ENCODE measurements at places on chromosomes 12 and 14. TPM values are rescaled to one million over a fixed set of nuclear protein-coding genes. Genes with fewer than 3 reads are reported as not detected.

Gene ADCK1
- 6.1 TPM for total RNA-seq

DNA sequence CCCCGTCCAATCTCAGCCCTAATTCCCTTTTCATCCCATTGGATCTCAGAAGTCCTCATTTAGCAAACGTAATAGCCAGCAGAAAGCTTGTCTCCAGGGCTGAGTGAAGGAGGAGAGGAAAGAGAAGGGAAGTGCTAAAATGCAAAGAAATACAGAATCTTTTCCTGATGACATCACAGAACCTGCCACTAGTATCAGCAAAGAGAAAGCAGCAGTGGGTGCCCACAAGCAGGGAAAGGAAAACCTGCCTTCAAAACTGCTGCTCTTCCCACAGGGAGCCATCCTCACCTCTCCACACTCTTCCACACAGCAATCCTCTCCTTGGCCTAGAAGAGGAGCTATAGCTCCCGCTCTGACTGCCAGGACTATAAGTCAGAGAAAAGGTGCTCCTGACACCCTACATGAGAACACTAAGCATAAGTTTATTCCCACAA is 11.3 kb downstream of the MED13L start:
- DNase-seq: no peak

DNA sequence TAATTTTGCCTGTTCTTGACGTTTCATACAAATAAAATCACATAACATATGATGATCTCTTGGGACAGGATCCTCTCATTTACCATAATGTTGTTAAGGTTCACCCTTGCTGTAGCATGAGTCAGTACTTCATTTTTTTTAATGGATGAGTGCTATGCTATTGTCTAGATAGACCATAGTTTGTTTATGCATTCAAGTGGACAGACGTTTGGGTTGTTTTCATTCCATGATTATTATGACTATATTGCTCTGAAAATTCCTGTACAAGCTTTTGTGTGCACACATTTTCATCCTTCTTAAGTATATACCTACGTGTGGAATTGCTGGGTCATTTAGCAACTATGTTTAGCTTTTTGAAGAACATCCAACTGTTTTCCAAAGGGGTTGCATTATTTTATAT is 325.6 kb upstream of the TMEM132C start:
- no peak for DNase-seq

Gene EP400
- total RNA-seq: 20.1 TPM

DNA sequence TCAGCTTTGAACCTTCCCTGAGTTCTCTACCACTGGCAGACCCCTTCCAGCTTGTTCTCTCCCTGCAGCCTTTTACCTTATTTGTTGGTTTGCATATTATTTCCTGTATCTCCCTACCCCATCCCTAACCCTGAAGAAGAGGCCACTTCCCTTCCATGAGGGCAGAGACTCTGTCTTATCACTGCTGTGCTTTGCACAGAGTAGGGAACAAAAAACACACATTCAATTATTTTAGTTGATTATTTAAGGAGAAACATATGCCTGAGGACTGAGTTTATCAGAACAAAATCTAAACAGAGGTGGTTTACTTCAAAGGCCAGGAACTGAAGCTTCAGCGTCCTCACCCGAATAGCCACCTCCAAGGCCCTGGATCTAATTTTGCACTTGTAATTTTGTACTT is 111.7 kb upstream of the RFLNA start:
- DNase-seq: no peak

DNA sequence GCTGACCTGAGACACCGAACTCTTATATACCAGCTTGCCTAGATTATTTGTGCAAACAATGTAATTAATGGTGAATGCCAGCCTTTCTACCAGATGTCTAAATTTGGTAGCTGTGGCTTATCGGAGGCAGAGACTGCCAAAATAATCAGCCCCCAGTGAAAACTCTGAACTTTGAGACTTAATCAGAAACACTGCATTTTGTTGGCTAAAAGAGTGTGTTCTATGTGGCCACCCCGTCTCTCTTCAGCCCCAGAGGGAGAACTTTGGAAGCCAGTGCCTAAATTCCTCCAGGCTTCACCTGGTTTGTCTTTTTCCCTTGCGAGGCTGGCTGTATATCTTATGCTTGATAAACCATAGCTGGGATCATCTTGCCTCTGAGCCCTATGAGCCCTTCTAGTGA is 90.1 kb downstream of the LMNTD1 start:
- DNase-seq: no peak

Gene EIF4B
- total RNA-seq: 743 TPM

Gene IL22
- not detected for total RNA-seq

- no peak for DNase-seq
Observed at GRCh38 chr12:121748571-121749265, 36.2 kb downstream of the TMEM120B start.

Gene CDH24
- total RNA-seq: 6.4 TPM

Gene DIO2
- total RNA-seq: 2.4 TPM

Gene KCNMB4
- 9.7 TPM for total RNA-seq

DNA sequence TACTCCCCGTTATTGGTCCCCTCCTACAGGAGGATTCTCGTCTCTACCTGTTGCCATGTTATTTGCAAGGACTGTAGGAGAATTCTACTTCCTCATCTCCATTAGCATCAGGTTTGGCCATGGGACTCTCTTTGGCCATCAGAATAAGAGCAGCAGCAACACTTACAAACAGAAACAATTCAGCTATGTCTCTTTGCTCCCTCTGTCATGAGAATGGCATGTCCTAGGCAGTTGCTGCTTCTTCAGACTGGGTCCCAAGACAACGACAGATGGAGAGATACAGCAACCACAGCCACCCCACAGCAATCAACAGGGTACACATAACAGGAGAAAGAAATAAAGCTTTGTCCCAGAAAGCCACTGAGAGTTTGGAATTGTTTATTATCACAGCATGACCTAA is 19.7 kb downstream of the SLC41A2 start:
- DNase-seq: no peak

DNA sequence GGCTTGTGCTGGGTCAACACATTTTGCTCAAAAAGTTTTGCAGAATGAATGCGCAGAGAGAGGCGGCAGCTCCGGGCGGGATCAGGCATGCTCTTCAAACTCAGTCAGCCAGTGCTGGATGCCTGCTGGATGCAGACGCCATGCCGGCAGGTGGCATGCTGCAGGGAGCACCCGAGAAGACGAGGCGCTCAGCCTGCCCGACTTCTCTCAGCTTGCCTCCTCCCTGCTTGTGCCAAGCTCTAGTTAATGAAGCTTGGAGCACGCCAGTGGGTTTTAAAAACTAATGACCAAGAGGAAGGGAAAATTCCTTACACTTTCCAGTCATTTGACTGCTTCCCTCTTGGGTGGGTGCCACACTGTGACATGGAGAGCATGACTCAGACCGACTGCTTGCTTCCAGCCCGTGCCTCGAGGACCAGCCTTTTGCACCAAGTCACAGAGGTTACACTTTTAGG is 39.8 kb downstream of the SLC24A4 start:
- DNase-seq: no peak

DNA sequence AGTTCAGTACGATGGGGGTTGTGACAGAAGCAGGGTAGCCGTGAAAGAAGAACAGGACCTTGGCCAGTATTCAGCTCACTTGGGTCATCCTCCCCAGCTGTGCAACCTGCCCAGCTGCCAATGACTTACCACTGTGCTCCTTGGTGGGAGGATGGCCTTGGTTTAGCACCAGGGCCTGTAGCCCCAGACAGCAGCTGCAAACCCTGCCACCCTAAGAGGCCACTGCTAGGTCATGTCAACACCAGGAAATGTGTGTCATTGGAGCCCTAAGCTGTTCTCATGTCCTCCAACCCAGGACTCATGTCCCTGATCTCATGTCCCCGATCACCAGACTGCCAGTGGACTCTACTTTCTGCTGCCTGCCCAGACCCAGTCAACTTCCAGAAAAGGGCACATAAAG is 3.0 kb upstream of the CRACR2A start:
- DNase-seq: no peak

GRCh38 chr14:104982548-104983230 is 2.9 kb upstream of the CLBA1 start:
- DNase-seq: no peak

DNA sequence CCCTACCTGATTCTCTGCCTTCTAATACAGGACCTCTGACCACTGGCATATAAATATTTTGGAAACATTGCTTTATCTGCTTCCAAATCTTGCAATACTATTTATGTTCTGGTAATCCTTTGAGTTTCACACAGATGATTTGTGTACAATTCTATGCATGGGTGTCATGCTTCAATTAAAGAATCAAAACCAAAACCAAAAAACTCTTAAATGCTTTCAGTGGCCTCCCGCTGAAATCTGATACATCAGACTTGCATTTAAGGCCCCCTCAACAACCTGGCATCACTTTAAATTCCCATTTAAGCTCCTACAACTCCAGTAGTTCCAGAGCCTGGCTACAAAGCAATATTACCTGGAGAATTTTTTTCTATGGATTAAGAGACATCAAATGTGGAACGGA is 221.7 kb upstream of the NAV3 start:
- DNase-seq: no peak

DNA sequence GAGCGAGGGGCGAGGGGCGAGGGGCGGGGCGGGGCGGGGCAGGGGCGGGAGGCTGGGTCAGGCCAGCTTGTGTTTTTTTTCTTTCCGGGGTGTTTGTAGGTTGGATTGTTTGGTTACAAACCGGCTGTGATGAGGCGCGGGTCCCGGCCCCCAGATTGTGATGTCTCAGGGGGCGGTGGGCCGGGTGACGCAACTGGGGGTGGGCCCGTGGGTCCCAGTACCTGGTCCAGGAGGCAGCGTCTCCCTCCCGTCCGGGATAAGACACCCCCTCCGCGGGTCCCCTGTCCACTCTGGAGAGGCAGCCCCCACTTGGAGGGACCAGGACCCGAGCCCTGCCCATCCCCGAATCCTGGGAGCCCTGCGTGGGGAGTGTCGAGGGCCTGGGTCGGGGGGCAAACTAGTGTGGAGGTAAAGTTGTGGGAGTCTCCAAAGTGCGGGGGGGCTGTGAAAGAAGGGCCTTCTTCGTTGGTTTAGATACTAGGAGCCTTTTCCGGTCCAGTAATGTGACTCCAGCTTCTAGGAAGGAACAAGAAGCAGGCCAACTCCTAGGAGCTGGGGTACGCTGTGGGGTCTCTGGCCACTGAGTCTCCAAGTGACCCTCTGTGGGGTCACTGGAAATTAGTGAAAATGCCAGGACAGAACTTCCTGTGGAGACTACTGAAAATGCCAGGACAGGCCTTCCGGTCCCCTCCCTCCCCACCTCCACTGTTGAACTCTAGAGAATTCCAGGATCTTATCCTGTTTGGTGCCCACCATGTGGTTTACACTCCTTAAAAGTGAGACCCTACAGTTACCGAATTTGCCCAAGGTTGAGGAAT is 579 bp upstream of the CLMN start:
- no peak for DNase-seq

GRCh38 chr12:111022386-111022785 is 102.0 kb upstream of the MYL2 start:
- no peak for DNase-seq

DNA sequence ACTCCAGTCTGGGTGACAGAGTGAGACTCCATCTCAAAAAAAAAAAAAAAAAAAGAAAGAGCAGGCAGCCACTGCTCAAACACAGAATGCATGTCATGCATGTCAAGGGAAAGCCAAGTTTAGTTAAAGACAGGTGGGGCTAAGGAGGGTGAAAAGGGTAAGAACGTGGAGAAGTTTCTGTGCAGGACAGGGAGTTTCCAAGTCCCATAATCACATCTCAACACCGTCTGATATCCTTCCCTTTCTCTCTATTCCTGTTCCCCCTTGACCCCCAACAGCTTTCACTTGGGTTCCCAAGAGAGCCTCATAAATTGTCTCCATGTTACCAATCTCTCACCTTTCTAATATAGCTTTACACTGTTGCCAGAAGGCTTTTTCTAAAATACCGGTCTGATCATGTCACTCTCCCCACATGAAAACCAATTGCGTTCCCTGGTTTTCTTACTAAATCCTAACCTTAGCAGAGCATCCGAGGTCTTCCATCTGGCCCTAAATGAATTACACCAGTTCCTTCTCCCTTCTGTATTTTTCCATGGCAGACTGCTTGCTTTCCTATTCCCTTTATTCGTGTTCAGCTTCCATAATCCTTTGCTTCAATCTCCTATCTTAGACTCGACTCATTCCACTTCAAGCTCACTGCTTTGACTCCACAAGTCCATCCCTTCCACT is 37.0 kb downstream of the LIMA1 start:
- DNase-seq: no peak

Gene SCNN1A
- total RNA-seq: 5.7 TPM

Gene BEST3
- total RNA-seq: 4.4 TPM

DNA sequence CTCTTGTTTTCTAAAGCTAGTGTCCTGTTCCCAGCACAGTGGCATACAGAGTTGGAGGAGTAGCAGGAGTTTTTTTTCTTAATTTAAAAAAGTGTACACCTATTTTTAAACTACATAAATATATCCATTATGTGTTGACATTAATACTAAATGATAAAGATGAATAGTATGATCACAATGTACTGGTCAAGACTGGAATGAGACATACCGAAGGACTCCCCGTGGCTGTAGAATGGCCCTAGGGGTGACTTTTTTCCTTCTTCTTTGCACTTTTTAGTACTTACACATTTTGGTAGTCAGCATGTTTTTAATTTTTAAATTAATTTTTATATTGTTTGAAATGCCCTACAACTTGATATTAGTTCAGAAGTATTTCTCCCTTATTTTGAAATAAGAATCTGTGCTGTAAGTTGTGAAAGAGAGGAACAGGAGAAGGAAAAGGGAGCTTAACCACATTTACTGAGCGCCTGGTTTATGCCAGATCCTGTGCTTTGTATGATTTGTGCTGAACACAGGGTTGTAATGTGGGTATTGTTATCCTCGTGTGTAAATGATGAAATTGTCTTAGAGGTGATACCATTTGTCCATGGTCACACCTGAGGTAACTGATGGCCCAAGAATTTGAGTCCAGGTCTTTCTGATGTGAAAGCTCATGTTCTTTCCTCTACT is 136.5 kb downstream of the TGFB3 start:
- DNase-seq: no peak

GRCh38 chr12:2753536-2753935 is 41.2 kb upstream of the FKBP4 start:
- no peak for DNase-seq

Gene ZDHHC22
- total RNA-seq: 0.16 TPM

DNA sequence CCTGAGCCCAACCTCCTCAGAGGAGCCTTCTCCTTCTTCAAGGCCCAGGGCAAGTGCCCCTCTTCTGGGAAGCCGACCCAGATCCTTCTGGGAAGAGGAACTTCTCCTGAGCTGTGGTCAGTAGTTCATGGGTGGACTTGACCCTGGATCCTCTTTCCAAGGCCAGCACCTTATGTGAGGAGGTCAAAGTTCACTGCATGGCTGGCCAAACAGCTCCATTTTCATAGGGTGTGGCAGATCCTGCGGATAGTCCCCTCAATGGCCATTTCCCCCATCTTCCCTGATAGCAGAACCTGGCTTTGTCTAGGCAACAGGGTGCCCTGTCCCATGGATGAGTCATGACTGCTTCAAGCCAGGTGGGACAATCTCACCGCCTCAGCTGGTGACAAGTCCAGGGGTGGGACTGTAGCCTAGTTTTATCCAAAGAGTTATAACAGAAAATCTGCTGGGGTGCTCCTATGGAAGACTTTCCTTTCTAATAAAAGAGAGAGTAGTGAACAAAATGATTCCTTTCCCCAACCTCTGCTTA is 10.4 kb downstream of the ASB2 start:
- no peak for DNase-seq
